ENCODE measurements at places on chromosomes 3 and 15.

DNA sequence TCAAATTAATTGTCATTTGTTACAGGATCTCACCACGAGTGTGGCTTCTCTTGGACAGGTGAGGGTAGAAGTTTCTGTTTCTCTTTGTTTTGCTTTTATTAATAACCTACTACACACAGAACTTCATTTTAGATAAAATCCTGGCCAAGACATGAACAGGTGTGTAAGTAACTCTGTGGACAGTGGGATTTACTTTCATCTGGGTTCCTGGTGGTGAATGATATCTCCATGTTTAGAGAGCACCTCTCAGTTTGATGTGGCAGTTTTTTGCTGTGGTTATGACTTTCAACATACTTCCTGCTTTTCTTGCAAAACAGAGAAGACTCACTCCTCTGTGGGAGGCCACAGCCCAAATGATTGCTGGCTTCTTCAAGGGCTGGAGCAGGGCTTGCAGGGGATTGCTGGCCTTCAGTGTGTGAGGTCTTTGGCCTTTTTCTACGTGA, 71.1 kb upstream of the XCR1 start:
- peak; percentile 83 for DNase-seq

- DNase-seq, result no peak
These were observed 42.9 kb upstream of the IREB2 start for GRCh38 chr15:78394981-78395616.

GRCh38 chr15:71357321-71357732, 242.1 kb downstream of the THSD4 start:
- no peak for DNase-seq

GRCh38 chr3:52982839-52983238, 63.0 kb downstream of the SFMBT1 start:
- no peak for DNase-seq

DNA sequence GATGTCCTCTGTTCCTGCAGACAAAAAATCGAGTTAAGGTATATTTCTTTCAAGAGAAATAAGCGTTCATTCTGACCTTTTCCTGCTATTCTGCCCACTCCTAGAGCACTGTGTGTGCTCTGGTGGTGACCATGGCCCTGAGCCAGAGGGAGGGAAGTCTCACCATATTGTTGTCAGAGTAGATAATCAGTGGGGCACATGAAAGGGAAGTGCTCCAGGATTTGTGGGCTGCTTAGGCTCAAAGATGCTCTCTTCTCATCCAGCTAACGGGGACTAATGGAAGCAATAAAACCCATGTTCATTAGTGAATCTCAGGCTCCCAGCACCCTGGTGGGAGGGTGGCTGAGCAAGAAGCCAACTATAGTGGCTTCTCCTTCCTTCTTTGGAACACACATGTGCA, 70.7 kb upstream of the EOMES start:
- no peak for DNase-seq

GRCh38 chr3:189772584-189772983, 141.4 kb downstream of the TP63 start:
- DNase-seq, result no peak

- no peak for DNase-seq
These were observed 135.0 kb downstream of the NUP210 start for GRCh38 chr3:13285007-13285567.

- DNase-seq, result no peak
These were observed 45.2 kb upstream of the BDH1 start for GRCh38 chr3:197600796-197601565.

GRCh38 chr3:31922962-31923361, 58.1 kb downstream of the OSBPL10 start:
- no peak for DNase-seq

GRCh38 chr3:123611082-123611481, 26.2 kb upstream of the HACD2 start:
- DNase-seq, result peak; percentile 51

DNA sequence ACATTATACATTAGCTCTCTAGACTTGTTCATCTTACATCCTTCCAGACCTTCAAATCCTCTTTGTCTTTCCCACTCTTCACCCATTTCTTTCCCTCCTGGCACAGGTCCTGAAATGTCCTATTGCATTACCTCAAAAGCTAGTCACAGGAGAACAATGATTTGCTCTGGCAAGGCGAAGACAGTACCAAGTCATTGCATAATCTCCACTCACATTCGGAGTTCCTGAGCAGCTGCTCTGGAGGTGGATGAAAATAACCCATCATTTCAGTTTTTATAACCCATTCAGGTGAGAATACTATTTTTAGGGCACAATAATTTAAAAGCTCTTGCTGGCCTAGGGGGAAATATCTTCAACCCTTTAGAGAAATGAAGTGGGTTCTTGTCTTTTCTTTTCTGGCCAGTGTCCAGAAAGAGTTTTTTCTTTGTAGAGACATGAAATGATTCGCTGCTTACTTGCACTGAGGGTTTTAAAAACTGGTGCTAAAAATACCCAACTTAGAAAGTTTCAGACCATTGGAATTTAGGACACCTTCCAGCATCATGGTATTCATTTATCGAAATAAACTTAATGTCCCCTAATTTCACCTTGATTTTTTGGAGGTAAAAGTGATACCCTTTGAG, 23.4 kb upstream of the DYNC1LI1 start:
- DNase-seq, result no peak
